SIG-M5 (cell line): ENCODE measurements at places on chromosomes 11 and 22.

- DNase-seq: no peak
Observed at GRCh38 chr22:44491269-44492035, 6.6 kb downstream of the RTL6 start.

- no peak for DNase-seq
Observed at GRCh38 chr22:30920407-30920806, 48.2 kb downstream of the MORC2 start.

DNA sequence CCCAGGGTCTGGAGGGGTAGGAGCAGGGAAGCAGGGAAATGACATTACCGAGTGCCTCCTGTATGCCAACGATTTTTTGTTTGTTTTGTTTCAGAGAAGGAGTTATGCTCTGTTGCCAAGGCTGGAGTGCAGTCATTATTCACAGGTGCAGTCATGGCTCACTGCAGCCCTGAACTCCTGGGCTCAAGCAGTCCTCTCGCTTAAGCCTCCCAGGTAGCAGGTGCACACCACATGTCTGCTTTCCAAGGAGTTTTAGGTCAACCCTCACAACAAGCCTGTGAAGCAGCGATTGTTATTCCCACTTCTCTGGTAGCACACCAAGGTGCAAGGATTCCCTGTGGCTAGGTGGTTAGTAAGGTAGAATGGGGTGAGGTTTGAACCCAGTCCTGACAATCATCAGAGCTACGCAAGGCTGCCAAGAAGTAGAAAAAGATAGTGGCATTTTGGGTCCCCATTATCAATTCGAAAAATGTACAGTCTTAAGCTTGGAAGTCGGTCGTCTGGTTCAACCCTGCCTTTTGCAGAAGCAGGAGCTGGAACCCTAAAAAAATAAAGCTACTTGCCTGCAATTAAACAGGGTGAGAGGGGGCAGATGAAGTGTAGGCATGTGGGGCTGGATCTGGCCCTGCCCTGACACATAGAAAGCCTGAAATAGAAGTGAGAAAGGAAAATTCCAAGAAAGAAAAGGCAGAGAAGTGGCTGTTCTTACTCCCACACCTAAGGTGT is 9.1 kb downstream of the UCP3 start:
- no peak for DNase-seq

DNA sequence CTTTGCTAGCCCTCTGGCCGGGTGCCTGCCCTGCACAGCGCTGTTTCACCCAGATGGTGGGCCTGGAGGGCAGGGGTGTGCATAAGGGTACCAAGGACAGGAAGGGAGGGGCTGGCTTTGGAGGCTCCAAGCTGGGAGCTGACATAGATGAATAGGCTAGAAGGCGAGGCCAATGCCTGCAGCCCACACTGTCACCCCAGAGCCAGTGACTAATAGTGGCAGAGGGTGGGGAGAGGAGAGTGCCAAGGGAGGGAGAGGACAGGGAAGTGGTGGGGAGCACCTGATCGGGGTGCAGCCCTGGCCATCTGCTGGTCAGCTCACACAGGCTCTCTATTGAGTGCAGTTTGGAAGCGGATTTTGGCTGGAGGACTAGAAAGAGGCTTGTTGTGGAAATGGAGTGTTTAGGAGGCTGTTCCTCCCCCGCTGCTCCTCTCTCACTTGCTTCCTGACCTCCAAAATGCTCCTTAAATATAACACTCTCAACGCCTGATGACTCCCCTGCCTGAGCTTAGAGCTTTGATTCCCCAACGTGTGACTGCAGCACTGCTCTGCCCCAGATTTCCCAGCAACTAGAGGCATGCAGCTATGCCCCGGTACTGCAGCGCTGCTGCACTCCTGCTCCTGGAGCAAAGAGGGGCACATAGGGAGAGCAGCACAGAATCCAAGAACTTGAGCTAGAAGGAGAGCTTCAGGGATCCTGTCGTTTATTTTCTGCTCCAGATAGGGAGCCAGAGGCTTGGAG is 89.2 kb downstream of the GRAMD1B start:
- no peak for DNase-seq

GRCh38 chr11:66745356-66746235 is 16.6 kb upstream of the SPTBN2 start:
- no peak for DNase-seq

DNA sequence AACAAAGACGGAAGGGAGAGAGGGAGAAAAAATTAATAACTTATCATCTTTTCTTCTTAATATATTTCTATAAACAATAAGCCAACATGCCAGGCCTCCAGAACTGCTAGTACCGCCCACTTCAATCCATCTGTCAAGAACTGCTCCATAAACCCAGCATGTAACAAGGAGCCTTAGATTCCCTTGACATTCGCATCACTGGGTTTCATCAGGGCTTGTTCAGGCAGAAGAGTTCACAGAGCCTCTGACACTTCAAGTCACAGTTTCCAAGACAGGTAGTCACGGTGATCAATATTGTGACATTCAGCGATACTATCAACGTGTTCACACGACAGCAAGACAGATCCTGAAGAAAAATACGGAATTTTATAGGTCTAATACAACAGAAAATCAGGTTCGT is 61.7 kb downstream of the LARGE2 start:
- no peak for DNase-seq
